Tibial artery (tissue), 4 donors: ENCODE measurements at places on chromosomes 13 and 19.
A peak's percentile ranks its signal among the peaks of the same experiment; 100 is the strongest.

GRCh38 chr13:31896427-31896826 is 135.1 kb upstream of the FRY start:
- DNase-seq: peak; percentile 48

- no peak for DNase-seq
These were observed 7.9 kb downstream of the ITPKC start for GRCh38 chr19:40724855-40725254.

- no peak for DNase-seq
These were observed 37.9 kb upstream of the SEMA6B start for GRCh38 chr19:4597278-4597974.

DNA sequence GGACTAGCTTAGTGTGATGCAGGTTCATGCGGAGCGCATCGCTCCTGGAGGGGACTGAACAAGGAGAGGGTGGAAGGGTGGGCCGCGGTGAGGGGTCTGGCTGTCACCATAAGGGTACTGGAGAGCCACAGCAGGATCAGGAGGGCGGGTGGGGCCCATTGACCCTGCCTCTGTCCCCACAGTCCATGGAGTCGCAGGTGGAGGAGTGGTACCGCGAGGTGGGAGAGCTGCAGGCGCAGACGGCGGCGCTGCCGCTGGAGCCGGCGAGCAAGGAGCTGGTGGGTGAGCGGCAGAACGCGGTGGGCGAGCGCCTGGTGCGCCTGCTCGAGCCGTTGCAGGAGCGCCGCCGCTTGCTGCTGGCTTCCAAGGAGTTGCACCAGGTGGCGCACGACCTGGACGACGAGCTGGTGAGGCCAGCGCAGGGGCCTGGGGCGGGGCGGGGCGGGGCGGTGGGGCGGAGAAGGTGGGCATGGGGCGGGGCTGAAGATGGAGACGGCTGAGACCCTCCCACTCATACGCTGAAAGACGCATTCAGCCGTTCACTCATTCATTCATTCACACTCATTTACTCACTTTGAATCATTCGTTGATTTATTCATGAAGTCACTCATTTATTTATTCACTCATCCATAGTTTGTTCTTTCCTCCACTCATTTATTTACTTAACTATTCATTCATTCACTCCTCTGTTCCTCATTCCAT is 27.5 kb upstream of the SHKBP1 start:
- DNase-seq: no peak

DNA sequence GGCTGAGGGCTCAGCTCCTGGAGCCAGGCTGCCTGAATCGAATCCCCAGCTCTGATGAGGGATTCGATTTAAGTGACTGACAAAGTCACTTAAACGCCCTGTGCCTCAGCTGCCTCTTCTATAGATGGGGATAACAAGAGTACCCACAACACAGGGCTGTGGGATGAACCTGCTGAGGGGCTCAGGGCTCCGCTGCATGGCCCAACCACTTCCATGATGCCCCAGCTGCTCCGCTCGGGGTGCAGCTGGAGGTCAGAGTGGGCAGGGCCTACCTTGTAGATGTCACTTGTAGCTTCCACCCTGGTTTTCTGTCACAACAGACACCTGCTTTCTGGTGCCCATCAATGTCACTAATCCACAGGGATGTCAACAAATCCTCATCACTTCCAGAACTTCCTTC is 39.2 kb downstream of the STK24 start:
- no peak for DNase-seq

- no peak for DNase-seq
These were observed 10.1 kb downstream of the TTYH1 start for GRCh38 chr19:54425382-54425723.

GRCh38 chr13:43258771-43259170 is 235.4 kb downstream of the DNAJC15 start:
- no peak for DNase-seq

- DNase-seq: no peak
These were observed 16.0 kb downstream of the ILF3 start for GRCh38 chr19:10670182-10670581.

DNA sequence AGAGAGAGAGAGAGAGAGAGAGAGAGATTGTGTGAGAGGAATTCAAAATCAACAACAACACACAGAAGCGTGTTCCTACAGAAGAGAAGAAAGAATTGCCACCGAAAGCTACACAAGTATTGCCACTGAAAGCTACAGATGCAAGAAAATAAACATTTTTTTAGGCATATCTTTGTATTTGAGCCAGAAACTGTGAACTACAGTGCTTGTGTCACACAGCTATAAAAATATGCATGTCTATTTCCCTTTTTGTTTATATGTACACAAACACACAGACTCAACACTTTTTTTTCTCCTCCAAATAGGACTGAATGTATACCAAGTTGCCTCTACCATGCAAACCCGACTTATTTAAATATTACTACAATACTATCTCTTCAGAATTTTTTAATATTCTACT is 290.4 kb downstream of the SLITRK5 start:
- DNase-seq: no peak

DNA sequence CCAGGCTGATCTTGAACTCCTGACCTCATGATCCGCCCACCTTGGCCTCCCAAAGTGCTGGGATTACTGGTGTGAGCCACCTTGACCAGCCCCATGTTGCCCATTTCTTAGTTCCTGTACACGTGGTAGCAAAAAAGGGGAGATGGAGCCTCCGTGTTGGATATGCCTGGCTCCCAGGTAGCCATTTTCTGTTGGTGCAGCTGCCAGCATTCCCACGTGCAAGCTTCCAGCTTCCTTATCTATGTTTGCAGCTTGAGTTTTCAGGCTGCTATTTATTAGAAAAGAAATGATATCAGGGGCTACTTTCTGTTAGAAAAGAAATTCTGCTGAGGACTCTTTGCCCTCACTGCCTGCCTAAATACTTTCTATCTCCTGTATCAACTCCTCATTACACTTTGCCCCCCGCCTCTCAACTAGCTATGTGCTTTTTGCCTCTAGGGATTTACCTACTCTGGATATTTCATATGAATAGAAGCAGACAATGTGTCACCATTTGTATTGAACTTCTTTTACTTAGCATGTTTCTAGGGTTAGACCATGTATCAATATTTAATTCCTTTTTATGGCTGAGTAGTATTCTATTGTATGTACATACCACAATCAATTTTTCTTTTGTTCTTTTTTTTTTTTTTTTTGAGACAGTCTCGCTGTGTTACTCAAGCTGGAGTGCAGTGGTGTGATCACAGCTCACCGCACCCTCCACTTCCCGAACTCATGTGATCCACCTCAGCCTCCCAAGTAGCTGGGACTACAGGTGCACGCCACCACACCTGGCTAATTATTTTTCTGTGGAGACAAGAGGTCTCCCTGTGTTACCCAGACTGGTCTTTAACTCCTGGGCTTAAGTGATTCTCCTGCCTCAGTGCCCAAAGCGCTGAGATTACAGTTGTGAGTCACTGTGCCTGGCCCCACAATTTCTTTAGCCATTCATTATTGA is 3.4 kb upstream of the TMED1 start:
- no peak for DNase-seq

- no peak for DNase-seq
These were observed 4.0 kb downstream of the TPGS1 start for GRCh38 chr19:511101-511851.

- no peak for DNase-seq
These were observed 200.3 kb downstream of the LMO7 start for GRCh38 chr13:75836441-75836840.

DNA sequence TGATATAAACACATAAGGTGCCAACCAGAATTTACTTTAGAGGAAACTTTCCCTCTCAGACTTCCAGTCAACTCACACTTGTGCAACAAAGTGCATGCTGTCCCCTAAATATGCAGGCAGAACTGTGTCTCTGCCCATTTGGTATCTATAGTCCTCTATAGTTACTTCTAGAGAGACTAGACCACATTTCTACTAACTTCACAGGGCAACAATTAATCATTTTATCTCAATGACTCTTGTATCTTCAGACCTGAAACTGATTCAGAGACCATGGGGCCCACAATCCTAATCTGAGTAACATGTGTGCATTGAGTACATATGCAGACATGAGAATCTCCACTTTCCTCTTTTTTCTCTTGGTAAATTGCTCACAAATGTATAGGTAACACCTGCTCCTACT is 158.1 kb downstream of the ZNF486 start:
- DNase-seq: no peak

DNA sequence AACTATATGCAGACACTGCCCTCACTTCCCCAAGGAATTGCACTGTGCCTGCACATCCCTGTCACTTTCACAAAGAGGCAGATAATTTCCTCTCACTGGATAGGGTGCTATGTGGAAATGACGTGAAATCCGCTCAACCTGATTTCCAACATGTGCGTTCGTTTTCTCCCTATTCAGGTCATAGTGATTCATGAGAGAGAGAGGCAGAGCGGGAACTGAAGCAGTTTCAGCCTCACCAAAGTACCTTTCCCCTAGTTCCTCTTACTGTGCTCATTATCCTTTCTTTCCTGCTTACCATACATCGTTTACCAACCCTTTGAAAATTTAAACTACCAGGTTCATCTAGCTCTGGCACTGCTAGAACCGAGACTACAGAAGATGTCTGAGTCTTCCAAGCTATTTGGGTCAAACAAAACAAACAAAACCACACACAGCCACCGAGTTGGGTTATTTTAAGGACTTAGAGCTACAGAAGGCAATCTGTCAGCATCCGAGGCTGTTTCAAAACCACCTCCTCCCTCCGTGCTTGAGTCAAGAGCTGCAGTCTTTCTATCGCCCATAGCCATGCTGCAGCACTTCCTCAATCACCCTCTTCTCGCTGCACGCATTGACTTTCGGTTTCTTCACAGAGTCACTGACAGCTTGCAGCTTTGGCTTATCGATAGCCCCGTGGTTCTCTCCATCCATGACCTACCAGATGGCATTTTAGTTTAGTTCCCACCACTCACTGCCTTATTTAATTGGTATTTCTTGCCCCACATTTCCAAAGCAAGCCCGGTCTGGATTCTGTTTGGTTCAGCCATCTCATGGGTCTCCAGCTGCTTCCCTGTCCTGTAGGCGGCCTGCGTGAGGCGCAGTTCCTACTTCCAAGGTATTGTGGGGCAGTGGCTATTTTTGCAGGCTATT is 1395.8 kb downstream of the EFNB2 start:
- peak; percentile 65 for DNase-seq

DNA sequence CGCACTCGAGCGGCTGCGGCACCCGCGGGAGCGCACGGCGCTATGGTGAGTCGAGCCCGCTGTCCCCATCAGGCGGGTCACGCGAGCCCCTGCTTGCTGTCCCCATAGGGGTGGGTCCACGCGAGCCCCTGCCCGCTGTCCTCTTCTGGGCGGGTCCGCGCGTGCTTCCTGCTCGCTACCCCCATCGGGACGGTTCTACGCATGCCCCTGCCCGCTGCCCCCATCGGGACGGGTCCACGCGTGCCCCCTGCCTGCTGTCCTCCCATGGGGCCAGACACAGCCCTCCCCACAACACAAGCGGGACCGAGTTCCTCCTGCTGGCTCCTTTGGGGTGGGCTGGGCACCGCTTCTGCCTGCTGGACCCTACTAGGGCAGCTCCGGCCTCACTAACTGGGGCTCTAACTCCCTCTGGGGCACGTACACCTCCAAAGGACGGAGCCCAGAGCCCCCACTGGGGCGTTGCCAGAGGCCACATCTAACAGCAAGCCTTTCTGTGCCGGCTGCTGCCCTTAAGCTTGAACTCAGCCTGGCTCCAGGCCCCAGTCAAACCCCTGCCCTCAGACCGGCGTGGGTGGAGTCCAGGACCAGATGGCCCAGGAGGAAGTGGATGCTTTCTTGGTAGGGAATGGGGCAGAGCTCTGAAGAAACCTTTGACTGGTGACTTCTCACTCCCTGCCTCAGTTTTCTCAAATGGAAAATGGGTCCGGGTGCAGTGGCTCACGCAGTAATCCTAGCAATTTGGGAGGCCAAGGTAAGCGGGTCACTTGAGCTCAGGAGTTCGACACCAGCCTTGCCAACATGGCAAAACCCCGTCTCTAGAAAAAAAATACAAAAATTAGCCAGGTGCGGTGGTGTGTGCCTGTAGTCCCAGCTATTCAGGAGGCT is 722 bp downstream of the COLGALT1 start:
- DNase-seq: peak; percentile 80

- no peak for DNase-seq
These were observed 64.2 kb downstream of the CRYL1 start for GRCh38 chr13:20461481-20461859.

- no peak for DNase-seq
These were observed 200.5 kb downstream of the FGF9 start for GRCh38 chr13:21871382-21871781.

DNA sequence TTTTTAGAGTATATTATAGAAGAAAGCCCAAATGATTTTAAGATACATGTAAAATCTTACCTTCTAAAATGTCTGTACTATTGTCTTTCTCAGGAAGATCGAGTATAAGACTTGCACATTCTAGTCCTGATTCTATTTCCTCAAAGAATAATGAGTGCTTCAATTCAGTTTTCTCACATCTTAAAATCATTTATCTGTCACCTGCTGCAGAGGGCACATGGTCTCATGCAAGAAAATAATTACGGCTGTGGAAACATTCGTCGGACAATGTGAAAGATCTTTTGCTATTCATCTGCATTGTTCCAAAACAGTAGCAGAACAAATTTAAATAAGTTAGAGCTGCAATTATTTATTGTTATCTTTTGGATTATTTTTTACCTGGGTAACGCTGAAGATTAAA is 1403.5 kb downstream of the PCDH9 start:
- DNase-seq: no peak

DNA sequence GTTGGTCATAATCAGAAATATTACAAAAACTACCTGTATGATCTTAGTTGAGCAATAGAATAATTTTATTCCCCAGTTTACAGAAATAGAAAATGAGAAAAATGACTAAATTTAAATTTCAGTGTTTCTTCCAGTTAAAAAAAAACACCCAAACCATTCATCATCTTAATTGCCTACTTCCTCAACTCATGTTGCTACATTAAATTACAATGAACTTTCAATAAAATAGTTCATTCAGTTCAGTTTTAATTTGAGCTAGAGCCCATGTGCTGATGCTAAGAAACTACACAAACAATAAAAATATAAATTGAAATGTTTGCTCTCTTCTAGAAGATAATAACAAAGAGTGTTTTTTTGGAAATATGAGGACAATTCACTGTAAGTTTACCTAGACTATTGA is 820.4 kb downstream of the SLITRK6 start:
- DNase-seq: no peak

DNA sequence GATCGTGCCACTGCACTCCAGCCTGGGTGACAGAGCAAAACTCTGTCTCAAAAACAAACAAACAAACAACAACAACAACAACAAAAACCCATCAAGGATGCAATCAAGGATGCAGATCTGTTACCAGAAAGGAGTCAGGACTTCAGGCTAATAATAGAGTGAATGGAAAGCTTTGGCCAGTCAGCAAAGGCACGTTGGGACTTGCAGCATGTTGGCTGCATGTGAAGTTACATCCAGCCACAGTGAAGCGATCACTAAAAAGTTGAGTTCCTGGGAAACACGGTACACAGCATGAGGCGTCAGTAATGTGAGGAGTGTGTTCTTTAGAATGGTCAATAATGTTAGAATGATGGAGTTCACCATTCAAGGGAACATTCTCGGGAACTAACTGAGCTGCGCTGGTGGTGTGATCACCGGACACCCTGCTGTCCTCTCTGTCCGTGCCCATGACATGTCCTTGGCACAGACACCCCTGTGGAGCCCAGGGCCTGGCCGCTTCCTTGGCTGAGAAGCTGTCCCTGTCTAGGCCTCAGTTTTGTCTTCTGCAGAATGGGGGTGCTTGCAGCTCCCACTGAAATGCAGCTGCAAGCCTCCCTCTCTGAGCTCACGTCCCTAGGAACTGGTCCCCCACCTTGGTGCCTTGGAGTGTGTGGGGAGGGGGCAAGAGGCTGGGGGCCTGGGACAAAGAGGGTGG is 2.3 kb upstream of the LGALS7B start:
- no peak for DNase-seq
